T-helper 2 cell (primary cell): ENCODE measurements at places on chromosomes 16 and 17.

DNA sequence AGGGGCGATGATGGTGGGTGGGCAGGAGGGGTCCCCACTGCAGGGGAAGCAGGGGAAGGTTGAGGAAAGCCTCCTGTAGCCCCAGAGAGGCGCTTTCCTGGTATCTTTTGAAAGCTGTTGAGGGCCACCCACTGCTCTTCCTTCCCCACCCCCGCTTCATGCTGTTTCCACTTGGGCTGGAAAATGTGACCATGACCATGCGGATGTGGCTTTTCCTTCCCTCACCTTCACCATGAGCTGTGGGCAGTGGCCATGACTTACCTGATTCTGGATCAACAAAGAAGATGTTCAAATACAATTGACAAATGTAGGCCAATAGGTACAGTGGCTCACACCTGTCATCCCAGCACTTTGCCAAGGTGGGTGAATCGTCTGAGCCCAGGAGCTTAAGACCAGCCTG, 13.8 kb downstream of the MVP start:
- no peak for DNase-seq

GRCh38 chr16:2778630-2778958, 1.5 kb upstream of the ELOB start:
- DNase-seq: no peak

DNA sequence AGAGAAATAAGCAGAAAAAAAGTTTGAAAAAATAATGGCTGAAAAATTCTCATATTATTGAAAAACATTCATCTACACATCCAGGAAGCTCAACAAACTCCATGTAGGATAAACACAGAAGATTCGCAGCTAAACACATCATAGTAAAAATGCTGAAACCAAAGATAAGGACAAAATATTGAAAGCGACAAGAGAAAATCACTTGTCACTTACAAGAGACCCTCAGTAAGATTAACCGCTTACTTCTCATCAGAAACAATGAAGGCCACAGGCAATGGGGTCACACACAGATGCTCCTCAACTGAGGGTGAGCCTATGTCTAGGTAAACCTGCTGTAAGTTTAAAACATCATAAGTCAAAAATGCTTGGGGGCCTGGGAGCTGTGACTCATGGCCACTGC, 38.1 kb upstream of the METRNL start:
- DNase-seq: no peak

- DNase-seq: no peak
These were observed 31.6 kb downstream of the VPS53 start for GRCh38 chr17:683040-683439.

- peak; percentile 17 for DNase-seq
These were observed 111.1 kb downstream of the SMG6 start for GRCh38 chr17:2192367-2193057.

- DNase-seq: no peak
These were observed 31.5 kb upstream of the FBXW10B start for GRCh38 chr17:15650741-15651582.

DNA sequence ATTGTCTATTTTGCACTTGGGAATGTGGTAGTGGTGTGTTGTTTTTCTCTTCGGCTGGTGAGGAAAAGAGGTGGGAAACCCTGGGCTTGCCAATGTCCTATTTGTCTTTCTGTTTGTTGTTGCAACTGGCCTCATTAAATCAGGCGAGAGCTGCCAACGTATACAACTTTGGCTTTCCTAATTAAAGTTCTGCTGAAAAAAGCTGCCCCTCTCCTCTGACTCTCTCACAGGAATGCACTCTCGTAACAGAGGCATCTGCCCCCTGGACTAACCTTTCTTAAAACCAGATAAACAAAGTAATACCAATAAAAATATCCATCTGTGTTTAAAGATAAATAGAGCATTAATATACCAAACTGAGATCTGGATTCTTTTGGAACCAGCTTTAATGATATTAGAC, 7.8 kb downstream of the CDRT15 start:
- DNase-seq: no peak

DNA sequence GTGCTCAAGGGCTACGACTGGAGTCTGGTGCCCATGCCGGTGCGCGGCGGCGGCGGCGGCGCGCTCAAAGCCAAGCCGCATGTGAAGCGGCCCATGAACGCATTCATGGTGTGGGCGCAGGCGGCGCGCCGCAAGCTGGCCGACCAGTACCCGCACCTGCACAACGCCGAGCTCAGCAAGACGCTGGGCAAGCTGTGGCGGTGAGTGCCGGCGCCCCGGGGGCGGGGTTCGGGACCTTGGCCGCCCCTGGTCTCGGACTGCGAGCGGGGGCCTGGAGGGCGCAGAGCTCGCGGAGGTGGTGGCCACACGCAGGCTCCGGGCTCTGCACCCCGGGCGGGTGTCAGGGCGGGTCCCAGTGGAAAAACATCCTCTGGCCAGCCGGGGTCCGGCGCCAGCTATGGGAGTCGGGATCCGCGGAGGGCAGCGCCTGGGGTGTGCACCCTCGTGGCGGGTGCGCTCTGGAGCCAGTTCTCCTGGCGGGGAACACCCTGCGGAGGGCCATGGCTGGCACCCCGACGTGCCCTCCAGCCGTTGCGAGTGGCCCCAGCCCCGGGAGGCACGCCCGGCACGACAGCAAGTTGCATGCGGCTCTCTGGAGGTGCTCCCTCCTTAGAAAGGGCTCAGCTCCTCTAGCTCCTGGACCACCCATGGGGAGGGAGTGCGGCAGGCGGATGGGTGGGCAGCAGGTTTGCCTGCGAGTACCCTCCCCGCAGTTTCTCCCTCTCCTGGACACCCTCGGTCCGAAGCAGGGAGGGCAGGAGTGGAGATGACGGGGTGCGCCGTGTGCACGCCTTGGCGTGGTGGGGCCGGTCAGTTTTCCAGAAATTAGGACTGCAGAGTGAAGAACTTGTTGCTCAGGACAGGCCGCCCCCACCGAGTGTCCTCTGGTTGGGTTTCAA, 824 bp downstream of the SOX8 start:
- DNase-seq: no peak

GRCh38 chr17:77888242-77889134, 70.0 kb upstream of the TNRC6C start:
- no peak for DNase-seq

DNA sequence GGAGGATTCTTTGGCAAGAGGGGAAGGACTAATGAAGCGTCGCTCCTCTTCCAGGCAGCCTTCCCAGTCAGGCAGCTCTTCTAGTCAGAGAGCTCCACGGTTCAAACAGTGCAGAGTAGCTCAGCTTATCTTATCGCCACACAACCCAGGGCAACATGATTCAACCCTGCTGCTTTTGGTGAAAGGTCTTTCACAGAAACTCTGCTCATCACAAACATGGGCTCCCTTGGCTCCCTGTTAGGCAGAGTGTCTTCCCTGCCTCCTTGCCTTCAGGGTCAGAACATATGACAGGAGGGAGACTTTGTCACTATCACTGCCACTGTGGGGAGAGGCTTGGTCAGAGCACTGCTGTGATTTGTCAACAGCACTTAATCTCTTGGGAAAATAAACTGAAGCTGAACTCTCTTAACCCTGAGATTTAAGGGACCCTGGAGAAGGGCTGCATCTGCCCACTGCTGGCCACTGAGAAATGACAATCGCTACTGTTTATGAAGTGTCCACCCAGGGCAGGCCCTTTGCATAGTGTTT, 6.9 kb upstream of the SLC13A2 start:
- DNase-seq: no peak

GRCh38 chr16:23006380-23006779, 142.9 kb downstream of the USP31 start:
- no peak for DNase-seq

DNA sequence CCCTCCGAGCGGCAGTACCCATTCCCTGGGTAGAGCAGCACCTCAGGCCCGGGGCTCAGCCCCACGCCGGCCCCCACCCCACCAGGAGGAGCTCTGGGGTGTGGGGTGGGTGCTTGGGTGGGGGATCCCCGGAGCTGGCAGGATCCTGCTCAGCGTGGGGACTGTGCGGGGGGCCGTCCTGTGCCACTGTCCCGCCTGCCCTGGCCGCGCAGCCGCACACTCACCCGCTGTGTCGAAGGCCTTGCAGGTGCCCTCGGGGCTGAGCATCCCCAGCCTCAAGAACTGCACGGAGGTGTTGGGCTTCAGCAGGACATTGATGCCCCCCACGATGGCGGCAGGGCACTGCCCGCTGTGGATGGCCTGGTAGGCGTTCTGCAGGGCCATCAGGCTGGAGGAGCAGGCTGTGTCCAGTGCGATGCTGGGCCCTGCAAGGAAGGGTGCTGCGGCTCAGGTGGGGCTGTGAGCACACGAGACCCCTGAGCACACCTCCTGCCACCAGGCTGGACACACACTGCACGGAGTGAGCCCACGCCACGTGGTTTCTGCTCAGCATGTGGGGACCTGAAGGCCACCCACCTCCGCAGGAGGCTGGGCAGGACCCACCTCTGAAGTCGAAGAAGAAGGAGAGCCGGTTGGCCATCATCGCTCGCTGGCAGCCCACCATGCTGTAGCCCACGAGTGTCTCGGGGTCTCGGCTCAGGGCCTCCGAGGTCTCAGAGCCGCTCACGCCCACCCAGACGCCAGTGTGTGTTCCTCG, 4.9 kb downstream of the FASN start:
- DNase-seq: peak; percentile 6

DNA sequence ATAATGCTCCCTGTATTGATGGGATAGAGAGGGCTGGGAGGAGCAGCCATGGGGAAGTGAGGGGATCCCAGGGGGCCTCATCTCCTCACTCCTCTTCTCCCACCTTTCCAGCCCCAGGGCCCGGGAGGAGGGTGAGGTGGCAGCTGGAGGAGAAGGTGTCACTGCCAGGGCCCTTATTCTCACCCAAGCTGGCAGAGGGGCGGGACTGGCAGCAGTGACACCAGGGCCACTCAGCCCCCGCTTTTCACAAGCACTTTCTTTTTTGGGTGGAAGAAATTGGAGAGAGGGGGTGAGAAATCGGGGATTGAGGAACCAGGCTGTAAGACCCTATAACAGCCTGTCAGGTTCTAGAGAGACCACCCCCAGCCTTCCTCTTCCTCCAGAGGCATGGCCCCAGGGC, 2.4 kb upstream of the TBX21 start:
- no peak for DNase-seq

GRCh38 chr16:6558126-6558525, 774.5 kb upstream of the RBFOX1 start:
- no peak for DNase-seq

DNA sequence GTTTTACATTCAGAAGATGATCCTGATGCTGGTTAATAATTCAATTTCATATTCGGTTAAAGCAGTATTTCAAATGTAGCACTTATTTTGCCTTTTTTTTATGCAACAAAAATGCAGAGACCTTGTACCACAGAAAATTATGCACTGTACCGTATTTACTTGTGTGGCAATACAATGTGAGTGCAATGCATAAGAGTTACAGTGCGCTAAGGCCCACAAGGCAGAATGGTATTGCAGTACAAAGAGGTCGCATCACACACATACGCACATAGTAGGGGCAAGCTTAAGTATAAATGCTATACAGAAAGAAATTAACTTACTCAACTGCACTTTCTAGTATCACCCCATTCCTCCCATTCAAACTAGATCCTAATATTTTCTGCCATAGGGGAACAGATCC, 103.0 kb downstream of the SYCE1L start:
- DNase-seq: no peak

DNA sequence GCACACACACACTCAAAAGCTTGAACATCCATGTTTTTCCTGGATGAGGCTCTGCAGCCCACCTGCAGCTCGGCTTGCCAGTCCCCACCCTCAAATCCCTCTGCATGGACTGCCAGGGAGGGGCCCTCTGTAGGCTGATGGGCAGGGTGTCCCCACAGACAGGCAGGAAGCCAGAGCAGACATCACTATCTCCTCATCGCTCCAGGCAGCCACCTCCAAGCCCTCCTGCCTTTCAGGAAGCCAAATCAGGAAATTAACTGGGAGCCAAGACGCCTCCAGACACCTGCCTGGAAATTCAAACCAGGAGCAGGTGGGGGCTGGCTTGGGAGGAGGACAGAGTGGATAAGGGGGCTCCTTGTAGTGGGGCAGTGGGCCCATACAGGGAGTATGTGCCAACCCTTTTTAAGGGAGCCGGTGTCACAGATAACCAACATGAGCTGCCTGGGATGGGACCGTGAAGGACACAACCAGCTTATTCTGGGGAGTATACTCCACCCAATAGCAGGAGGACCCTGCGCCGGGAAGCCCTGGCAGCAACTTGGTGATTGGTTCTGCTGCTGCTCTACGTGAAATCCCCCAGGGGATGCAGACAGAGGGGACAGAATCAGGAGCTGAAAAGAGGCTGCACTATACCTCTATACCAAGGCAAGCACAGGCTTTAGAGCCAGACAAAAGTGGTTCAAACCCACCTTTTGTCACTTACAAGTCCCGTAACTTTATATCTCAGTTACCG, 139.1 kb downstream of the CCT6B start:
- no peak for DNase-seq

DNA sequence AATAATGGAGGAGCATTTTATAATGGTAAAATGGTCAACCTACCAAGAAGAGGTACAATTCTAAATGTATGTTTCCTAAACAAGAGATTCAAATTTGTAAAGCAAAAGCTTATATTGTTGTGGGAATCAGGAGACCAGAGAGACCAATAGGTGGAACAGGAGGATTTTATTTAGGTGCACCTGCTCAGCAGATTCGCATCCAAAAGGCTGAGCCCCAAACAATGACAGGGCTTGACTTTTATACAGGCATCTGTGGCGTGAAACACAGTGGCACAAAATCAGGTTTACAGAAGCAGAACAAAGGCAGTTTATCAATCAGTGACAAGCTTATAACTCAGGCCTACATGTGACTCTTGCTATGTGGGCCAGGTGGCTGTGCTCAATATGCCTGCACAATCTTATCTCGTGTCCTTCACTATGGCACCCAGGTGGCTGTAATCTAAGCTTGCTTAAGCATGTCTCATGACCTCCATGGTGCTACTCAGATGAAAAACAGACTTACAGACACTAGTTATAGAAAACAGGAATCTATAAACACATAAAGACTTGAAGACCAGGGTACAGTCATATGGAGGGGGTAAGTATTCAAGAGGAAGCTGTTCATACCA, 780.2 kb upstream of the CA10 start:
- DNase-seq: no peak

- no peak for DNase-seq
These were observed 7.3 kb downstream of the NACA2 start for GRCh38 chr17:61583660-61584264.

- no peak for DNase-seq
These were observed 51.5 kb upstream of the CBX4 start for GRCh38 chr17:79890706-79891105.

DNA sequence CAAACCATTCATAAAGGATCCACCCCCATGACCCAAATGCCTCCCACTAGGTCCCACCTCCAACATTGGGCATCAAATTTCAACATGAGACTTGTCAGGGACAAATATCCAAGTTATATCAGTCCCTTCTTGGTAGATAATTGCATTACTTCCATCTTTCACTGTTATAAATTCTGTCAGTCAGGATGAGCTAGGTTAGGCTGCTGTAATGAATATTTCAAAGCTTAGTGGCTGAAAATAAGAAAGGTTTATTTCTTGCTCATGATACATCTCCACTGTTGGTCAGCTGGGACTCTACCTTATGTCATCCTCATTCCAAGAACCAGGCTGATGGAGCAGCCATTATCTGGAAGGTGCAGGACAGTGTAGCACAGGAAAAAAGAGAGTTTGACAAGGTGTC, 50.3 kb upstream of the TMC5 start:
- DNase-seq: no peak

GRCh38 chr17:29583324-29584248, 5.9 kb downstream of the GIT1 start:
- DNase-seq: no peak
